WTC11 (cell line): ENCODE measurements at places on chromosomes 3 and 15. TPM values are rescaled to one million over a fixed set of nuclear protein-coding genes. Genes with fewer than 3 reads are reported as not detected.

- no peaks in the 10 kb centered on the region; the same call in 1 of the 2 replicates for H3K27me3 ChIP-seq
- H3K4me3 ChIP-seq = no peak overlapping the region
- H3K4me1 ChIP-seq = no peaks in the 10 kb centered on the region
Measured at GRCh38 chr3:139292192-139292591, 51.6 kb upstream of the MRPS22 start.

Gene CIB2
- 45.2 to 56.4 TPM (median 56.2 TPM) in 3 replicates for total RNA-seq

Gene GOLGA6L22
- not detected in 3 replicates for total RNA-seq

Gene PRKCD
- 16.7 to 19.2 TPM (median 18.0 TPM) in 3 replicates for total RNA-seq

Gene ITIH3
- 0.23 to 0.37 TPM (median 0.25 TPM) in 3 replicates for total RNA-seq

DNA sequence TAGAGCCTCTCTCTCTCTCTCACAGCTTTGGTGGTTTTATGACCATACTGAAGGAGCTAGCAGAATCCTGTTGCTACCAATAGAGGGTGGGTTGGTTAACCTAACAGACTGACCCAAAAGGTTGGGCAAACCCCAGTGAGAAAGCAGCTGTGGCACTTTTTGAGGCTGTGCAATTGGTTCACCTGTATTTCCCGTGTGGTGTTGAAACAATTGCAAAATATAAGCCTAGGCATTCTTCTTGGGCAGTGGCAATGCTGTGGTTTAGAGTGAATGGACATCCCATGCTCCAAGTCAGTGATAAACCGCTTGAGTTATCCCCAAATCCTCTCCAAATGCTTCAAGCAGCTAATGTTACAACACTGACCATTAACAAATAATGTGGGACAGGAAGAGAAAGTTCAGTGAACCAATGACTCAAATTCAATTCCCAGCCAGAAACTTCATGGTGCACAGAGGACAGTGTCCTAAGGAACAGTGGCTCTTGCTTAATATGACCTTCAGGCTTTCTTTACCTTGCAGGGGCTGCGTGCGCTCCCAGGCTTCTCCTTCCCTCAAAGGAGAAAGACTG lies 261.9 kb upstream of the ICE2 start:
- H3K27ac ChIP-seq = no peak overlapping the region
- H3K27me3 ChIP-seq = no peaks in the 10 kb centered on the region; the same call in 1 of the 2 replicates
- H3K4me1 ChIP-seq = peaks cover 3% of the 10 kb centered on the region; the same call in 1 of the 2 replicates
- H3K4me3 ChIP-seq = no peak overlapping the region
- no peak for DNase-seq

Gene CKMT1B
- 35.4 to 41.5 TPM (median 37.3 TPM) in 3 replicates for total RNA-seq

- H3K27ac ChIP-seq = peak overlapping the region; percentile 27; the same call in 1 of the 2 replicates
- H3K4me1 ChIP-seq = peaks cover 6% of the 10 kb centered on the region; the same call in 1 of the 2 replicates
- no peak overlapping the region for H3K4me3 ChIP-seq
Measured at GRCh38 chr3:37202035-37202434, 27.7 kb upstream of the LRRFIP2 start.

DNA sequence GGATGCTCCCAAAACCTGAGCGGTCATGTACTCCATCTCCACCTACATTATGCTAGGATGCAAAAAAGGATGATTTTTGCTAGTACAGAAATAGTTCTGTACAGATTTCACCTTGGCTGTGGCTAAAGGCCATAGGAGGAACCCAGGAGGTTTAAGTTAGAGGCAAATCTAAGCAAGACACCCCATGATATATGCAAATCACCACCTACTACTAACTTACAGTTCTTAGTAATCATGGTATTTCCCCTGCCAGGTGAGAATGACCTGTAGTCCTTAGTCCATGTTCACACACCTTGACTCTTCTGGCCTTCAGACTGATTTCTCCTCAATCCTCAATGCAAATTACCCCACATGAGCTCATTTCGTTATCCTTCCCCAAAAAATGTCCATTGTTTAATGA lies 154.2 kb downstream of the IMPG2 start:
- no peak overlapping the region for H3K27ac ChIP-seq
- no peaks in the 10 kb centered on the region; the same call in 1 of the 2 replicates for H3K27me3 ChIP-seq
- DNase-seq = no peak
- H3K4me1 ChIP-seq = no peaks in the 10 kb centered on the region

DNA sequence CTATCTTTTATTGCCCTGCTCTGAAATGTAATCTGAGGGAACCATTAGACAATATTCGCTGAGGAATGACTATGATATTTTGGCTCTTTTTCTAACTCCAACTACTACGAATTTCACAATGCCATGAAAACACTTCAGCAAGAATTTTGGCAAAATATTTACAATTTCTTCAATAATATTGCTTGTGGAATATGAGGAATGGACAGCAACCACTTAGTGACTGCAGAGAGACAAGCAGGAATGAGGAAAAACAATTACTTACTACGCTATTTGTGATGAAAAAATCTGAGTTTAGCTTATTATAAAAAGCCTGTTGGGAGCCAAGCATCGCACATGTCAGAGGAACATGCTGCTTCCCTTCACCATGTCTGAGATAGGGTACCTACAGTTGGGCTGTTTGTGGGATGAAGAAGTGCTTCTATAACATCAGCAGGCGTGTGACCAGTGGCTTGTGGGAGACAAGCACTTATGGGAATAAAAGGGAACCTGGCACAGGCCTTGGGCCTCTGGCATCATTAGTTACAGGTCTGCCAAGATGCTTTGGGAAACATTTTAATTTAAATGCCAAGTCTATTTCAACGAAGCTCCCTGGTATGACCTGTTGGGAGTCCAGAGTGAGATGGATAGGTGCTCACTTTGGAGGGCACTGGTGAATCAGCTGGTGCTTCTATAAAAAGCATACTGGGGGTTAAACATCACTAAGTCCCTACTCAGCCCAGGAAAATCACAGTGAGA lies 2.7 kb upstream of the PLCL2 start:
- no peak for DNase-seq
- H3K4me3 ChIP-seq = no peak overlapping the region
- peaks cover 68% of the 10 kb centered on the region for H3K27me3 ChIP-seq
- H3K36me3 ChIP-seq = no peaks in the 10 kb centered on the region
- H3K4me1 ChIP-seq = peaks cover 31% of the 10 kb centered on the region
- H3K27ac ChIP-seq = no peak overlapping the region

- H3K4me1 ChIP-seq = peaks cover 25% of the 10 kb centered on the region
- H3K36me3 ChIP-seq = peaks cover 61% of the 10 kb centered on the region
- no peak for DNase-seq
- H3K4me3 ChIP-seq = no peak overlapping the region
- 0 out of 2 replicates have a peak overlapping the region, but pooled peaks have one; percentile 36 for H3K27ac ChIP-seq
Measured at GRCh38 chr15:64742921-64743320, 32.5 kb downstream of the RBPMS2 start.

- H3K27ac ChIP-seq = no peak overlapping the region
- no peak for DNase-seq
- no peak overlapping the region for H3K4me3 ChIP-seq
- H3K27me3 ChIP-seq = no peaks in the 10 kb centered on the region
- H3K4me1 ChIP-seq = peaks cover 19% of the 10 kb centered on the region
- H3K36me3 ChIP-seq = no peaks in the 10 kb centered on the region
Measured at GRCh38 chr3:13556917-13557316, 8.0 kb downstream of the FBLN2 start.

Gene PCNP
- 187 to 193 TPM (median 192 TPM) in 3 replicates for total RNA-seq

Gene TRPM1
- total RNA-seq = 0.32 to 1.2 TPM (median 0.77 TPM) in 3 replicates

- no peaks in the 10 kb centered on the region for H3K27me3 ChIP-seq
- H3K4me1 ChIP-seq = peaks cover 54% of the 10 kb centered on the region
- no peak for DNase-seq
- peak overlapping the region; percentile 27 for H3K4me3 ChIP-seq
- H3K36me3 ChIP-seq = 0 out of 2 replicates have a peak, but pooled peaks cover 6% of the 10 kb centered on the region
Measured at GRCh38 chr15:52338058-52338457, 42.5 kb upstream of the MYO5C start.
